ENCODE measurements at places on chromosomes 3 and 15.

GRCh38 chr3:7506606-7507180, 645.8 kb downstream of the GRM7 start:
- no peak for DNase-seq

GRCh38 chr3:17090280-17090983, 205.7 kb downstream of the PLCL2 start:
- no peak for DNase-seq

DNA sequence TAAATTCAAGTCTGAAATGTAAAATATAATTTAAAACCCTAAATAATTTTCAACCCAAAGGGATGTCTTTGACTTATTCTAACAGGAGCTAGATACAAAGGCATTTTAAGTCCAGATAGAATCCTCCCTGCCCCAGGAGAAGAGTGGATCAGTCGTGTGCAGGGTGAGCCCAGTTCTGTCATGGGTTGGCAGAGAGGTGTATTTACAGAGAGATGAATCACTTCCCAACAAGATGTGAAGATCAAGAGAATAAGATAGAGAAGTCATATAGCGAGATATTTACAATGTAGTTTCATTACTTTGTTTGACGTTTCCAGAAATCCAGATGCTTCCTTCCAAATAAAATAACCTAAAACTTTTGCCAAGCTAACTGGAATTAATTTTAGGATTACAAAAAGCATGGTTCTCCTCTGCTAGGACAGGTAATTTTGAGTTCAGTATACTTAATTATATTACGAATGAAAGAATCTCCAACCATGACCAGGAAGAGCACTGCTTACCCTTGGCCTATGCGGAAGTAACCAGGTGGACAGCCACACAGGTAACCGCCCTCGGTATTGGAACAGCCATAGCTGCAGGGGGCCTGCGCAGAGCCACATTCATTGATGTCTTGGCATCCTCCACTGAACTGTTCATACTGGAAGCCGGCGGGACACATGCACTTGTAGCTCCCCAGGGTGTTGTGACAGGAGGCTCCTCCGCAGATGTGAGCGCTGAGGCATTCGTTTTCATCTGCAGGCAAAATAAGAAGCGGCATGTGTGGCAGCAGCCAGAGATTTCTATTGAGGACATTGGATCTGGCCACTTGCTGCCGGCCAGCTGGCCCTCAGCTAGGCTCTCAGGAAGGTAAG, 84.0 kb downstream of the DUT start:
- DNase-seq, result no peak

DNA sequence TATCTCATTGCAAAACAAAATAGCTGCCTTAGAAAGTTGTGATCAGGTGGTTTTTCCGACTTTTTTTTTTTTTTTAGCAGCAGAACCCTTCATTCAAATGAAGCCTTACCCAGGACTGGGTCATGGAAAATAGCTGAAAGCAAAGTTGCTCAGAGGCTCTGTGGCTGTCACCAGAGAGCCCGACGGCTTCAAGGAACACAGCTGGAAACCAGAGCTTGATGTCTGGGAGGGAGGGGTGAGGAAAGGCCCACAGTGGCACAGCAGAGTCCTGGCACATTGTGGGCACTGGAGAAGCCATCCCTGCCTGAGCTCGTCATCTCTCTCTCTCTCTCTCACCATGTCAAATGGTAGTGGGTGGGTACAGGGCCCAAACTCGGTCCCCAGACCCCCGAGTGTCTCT, 77.5 kb downstream of the RPN1 start:
- no peak for DNase-seq

DNA sequence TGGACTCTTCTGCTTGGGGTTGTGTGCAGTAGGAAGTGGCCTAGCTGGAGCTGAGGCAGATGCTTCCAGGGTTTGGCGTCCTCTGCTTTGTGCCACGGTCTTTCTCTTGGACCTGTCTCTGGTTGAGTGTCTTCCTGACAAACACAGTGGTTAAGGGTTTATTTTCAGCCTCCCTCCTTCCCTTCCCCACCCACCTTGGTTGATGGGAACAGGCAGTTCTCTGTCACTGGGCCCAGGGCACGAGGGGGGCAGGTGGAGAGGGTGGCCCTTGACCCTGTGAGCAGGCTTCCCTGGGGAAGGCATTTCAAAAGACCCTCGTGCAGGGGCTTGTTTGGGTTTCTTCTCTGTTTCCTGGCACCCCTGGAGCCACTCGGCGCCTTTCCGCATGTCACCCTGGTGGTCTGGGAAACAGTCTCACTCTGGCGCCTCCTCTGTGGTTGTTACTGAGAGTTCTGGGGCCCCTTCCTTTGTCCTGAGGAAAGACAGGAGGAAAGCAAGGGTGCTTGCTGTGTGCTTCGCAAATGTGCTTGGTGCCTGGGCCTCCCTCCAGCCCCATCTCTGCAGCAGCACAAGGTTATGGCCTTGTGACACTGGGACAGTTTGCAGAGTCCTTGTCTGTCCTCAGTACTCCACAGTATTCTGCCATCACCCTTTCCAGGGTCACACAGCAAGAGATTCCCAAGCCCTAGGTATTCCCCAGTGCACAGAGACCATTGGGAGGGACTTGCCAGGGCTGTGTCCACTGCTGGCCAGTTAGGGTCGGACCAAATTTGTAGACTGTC, 10.3 kb upstream of the STAB1 start:
- DNase-seq, result no peak

- no peak for DNase-seq
These were observed 32.3 kb downstream of the PSTPIP1 start for GRCh38 chr15:77027111-77027696.

GRCh38 chr3:64167351-64167750, 57.9 kb downstream of the PRICKLE2 start:
- DNase-seq, result no peak

DNA sequence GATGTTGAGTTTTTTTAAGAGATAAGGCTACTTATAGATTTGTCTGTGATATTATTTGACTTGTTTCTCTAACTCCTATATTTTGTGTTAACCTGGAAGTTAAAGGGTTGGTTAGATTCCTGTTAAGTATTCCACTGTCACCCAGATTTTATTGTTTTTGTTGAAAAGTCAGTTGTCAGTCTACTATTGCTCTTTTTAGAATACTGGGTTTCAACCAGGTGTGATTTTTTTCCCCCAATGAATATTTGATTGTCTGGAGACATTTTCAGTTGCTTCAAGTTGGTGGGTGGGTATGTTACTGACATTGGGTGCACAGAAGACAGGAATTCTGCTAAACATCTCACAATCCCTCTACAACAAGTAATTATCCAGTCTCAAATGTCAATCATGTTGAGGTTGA, 43.8 kb upstream of the GPR149 start:
- DNase-seq, result no peak

DNA sequence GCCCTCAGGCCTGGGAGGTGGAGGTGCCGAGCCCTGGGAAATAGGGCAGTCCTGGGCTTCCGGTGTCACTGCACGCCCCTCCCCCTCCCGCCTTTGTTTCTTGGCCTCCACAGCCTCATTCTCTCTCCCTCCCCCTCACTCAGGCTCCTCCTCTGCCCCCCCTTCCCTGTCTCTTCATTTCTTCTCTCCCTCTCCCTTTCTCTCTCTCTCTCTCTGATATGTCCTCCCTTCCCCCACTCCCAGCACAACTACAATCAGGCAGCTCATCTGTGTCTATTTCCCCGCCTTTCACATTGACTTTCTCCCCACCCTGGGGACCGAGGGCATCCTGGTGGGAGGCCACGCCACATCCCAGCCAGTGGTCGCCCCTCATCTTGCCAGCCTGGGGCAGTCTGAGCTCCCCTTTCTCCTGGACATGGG, 40.2 kb downstream of the IDH2 start:
- DNase-seq, result no peak

DNA sequence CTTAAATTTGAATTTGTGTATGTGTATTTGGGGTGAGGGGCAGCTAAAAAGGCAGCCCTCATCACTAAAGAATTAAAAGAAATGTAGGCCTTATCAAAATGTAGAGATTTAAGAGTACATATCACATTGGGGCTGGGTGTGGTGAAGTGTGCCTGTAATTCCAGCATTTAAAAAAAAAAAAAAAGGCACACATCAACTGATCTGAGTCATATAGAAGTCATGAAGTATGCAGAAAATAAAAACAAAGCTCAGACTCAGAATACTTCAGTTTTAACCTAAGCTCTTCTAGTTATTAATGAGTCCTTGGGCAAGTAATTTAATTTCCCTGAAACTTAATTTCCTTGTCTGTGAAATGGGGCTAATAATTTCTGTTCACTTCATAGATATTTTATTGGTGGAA, 31.6 kb downstream of the SLC24A1 start:
- DNase-seq, result no peak

DNA sequence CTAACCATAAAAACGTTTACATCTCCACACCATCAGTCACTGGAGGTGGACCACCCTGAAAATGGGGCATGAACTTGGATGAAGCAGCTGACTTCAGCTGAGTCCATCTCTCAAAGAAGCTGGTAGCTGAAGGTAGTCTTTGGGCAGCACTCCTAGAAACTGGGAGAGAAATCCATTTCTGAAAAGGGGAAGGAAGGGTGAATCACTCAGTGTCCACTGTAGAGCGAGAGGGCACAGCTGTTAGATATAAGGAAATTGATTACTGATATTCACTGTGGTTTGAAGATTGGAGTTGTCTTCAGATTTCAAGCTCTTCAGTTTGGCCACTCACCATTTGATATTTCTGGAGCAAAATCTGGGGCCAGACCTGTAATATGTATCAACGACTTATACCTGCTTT, 499.0 kb upstream of the UBE2E2 start:
- DNase-seq, result no peak

DNA sequence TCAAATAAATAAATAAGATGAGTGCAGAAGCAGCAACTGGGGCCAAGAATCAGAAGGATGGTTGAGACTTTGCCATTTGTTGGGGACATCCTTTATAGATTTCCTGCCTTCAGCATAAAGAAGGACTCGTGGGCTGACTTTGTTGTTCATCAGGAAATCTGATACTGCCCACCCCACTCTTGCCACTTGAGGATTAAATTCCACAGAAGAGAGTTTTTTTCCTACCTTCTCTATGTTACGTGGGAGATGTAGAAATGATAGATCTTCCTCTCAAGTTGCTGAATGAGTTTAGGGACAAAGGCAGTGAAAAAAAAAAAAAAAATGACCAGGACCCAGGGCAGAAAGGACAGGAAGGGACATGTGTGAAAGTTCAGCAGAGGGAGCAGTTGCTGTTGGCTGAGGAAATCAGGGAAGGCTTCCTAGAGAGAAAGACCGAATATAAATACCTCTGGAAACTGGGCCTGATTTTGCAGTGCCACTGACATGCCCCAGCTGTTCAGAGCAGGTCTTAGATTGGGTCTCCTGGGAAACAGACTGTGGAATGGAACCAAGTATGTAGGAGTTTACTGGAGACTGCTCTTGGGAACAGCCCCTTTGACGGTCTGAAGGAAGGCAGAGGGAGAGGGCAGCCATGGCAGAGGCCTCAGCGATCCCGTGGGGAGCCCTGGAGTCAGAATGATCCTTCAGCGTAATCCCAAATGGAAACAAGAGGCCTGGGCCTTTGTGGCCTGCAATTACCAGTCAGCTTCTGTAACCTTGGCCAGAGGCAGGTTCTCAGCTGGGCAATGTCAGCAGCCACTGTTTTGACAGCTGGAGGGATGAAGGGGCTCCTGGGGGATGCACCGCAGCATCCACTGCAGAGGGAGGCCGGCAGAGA, 50.9 kb downstream of the C3orf20 start:
- DNase-seq, result no peak

GRCh38 chr3:160001850-160002623, 13.4 kb downstream of the IL12A start:
- no peak for DNase-seq

DNA sequence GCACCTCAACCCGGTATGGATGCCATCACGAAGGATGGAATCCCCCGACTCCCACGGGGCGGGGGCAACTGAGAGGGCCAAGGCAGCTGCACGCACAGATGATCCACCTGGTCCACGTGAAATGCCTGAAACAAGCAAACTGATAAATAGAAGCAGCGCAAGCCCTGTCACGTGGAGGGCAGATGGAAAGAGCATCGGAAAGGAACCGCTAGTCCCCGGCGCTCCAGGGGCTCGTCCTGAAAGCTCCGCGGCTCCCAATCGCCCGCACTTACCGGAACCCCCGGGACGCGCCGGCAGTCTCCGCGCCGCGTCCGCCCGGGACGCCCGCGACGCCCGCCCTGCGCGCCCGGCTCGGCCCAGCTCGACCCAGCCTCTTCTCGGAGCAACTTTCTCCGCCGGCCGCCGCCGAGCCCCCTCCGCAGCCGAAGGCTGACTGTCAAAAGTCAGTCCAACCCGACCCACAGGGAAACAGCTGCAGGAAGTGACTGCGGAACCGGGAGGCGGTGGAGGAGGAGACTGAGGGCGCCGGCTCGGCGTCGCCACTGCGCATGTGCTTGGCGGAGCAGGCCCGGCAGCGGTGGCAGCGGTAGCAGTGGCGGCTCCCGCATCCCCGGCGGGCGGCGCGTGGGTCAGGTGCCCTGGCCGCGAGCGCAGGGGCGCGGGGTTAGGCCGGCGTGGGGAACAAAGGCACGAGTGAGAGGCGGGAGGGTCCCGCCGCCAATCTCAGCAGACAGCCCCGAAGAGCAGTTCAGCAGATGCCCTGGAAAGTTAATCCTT, at the start of gene ZMAT3:
Gene ZMAT3, minus strand, starts transcription at position 487 of the 777 bp plus-strand sequence. CDS start 4,057 bp downstream, outside the sequence.
- DNase-seq, result peak; percentile 54

DNA sequence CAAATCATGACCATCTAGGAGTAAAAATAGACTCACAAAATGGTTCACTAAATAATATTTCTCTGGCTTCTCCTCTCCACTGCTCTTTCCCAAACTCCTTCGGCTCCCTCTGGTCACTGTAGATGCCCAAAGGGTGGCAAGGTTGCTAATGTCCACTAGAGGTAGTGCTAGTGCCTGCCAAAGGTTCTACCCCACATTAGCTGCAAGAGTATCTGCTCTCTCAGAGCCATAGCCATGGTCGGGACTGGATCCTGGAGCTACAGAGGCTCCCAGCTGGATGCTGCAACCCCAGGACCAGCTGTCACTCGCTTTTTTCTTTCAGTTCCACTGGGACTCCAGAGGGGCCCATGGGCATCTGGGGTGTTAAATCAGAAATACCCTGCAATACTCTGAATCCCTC, 8.5 kb downstream of the HTR3D start:
- DNase-seq, result no peak

DNA sequence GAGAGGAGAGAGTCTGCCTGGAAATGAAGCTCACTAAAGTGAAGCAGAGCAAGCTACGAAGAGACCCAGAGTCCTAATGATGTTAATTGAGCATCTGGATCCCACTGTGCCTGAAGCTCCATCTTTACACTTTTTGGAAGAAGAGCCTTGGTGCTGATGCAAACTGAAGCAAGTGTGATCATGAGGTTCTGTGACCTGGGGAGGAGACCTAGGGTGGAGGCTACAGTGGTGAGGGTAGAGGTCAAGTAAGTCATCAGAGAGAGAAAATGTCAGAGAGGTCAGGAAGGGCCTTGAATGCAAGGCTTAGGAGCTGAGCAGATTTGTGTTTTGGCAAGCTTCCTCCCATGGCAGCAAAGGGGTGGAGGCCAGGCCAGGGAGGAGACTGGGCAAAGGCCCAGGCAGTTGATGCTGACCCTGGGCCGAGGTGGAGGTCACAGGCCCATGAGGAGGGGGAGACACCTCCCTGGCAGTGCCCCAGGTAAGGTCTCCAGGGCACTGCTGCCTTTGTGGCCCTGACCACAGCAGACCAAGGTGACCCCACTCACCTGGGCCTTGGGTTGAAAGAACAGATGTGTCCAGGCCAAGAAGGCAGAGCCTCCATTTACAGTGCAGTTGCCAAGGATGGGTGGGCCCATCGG, 1.6 kb downstream of the GRIP2 start:
- no peak for DNase-seq

GRCh38 chr15:70604666-70605315, 158.6 kb downstream of the UACA start:
- DNase-seq, result no peak

All from NCI-H446 treated with DMSO at 0.1 percent for 48 hours (cell line).